ENCODE measurements at places on chromosomes 13 and 19. TPM values are rescaled to one million over a fixed set of nuclear protein-coding genes. Genes with fewer than 3 reads are reported as not detected.

GRCh38 chr13:43185226-43185625 is 161.8 kb downstream of the DNAJC15 start:
- DNase-seq, result no peak

DNA sequence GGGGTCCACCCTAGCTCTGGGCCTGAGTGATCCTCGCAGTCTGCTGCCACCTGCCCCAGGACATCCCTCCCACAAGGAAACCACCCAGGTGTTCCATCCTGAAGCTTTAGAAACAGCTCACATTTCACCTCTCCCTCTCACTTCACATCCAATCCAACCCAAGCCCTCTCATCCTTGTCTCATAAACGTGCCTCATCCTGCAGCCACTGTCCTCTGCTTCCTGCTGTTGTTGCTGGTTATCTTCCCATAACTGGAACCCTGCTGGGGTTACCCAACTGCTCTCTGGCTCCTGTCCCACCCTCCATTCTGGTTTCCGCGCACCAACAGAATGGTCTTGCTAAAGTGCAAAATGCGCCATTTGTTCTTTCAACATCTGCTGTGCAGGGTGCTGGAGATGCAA is 59.7 kb upstream of the MTIF3 start:
- no peak for DNase-seq

- peak; percentile 80 for DNase-seq
Observed at GRCh38 chr19:1017115-1017905, 3.6 kb downstream of the TMEM259 start.

- no peak for DNase-seq
Observed at GRCh38 chr13:45487604-45488003, 22.9 kb downstream of the COG3 start.

- DNase-seq, result no peak
Observed at GRCh38 chr13:94123557-94123956, 355.9 kb downstream of the DCT start.

DNA sequence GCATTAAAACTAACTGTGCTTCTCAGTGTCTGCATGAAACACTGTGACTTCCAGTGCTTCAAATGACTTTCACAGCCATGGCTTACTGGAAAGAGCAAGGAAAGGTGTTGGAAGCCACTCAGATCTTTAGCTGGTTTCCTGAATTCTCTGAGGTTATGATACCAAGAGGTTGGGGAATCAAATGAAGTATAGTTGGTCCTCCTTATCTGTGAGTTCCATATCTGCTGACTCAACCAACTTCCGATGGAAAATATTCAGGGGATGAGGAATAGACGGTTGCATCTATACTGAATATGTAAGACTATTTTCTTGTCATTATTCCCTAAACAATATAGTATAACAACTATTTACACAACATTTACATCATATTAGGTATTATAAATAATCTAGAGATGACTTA is 32.4 kb downstream of the EPSTI1 start:
- DNase-seq, result no peak

DNA sequence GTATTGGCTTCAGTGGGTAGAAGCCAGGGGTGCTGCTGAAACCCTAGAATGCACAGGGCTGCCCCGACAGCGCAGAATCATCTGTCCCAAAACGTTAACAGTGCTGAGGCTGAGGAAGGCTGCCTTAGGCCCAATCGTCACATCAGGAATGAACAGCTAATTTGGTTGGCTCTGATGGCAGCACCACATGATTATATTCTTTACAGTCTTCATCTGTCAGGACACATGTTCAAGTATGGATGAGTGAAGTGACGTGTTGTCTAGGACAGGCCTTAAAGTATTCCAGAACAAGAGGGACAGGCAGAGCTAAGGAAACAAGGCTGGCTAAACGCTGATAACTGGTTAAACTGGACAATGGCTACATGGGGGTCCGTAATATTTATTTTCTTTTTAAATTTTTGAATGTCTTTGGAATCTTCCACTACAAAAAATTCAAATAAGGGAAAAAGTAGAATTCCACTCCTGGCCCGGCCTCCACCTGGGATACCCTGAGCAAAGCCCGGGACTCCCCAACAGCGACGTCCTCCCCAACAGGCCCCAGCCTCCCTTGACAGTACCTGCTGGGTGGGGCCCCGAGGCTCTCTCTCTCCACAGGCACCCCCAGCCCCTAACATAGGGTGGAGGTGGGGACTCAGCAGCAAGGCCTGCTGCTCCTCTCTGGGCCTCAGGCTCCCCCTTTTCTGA is 14.8 kb upstream of the CCNP start:
- peak; percentile 10 for DNase-seq

DNA sequence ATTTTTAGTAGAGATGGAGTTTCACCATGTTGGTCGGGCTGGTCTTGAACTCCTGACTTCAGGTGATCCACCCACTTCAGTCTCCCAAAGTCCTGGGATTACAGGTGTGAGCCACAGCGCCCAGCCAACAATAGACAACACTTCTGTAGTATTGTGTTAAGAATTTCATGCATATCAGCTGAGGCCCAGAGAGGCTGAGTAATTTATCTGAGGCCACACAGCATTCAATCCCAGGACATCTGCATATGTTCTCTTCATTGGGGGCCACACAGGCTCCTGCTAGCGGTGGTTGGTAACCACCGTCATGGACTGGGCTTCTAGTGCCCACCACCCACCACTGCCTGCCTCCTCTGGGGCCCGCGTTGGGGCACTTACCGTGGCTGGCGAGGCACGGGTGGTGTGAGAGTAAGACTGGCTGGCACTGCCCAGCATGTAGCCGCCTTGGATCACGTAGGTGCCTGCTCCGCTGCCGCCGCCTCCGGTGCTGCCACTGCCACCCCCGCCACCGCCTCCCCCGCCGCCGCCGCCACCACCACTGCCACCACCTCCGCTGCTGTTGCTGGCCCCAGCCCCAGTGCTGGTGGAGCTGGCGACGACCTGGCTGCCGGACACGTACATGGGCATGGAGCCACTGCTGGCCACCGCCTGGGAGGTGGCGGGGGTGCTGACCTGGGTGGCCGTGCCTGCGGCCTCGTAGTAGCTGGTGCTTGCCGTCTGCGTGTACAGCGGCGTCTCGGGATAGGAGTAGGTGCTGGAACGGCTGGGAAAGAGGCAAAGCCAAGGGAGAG is 20.3 kb downstream of the DCAF15 start:
- peak; percentile 77 for DNase-seq

- DNase-seq, result no peak
Observed at GRCh38 chr13:80444240-80445015, 103.5 kb upstream of the SPRY2 start.

DNA sequence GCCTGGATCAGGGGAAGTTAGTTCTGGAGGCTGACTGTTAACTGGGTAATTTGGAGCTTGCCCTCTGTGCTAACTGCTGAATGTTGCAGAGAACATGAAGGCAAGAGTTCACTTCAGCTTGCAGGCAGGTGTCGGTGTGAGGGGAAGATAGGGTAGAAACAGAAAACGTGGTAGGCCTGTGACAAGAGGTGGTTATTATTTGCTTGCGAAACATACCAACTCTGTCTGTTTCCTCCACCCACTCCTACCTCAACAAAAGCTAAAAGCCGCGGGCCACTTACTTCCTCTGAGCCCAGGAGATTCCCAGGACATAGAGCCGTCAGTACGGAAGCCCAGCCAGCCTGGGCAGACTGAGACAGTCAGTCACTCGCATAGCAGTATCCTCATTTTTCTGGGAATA is 119.2 kb upstream of the ABCC4 start:
- DNase-seq, result no peak

- DNase-seq, result no peak
Observed at GRCh38 chr13:102536695-102537485, 59.9 kb upstream of the TPP2 start.

DNA sequence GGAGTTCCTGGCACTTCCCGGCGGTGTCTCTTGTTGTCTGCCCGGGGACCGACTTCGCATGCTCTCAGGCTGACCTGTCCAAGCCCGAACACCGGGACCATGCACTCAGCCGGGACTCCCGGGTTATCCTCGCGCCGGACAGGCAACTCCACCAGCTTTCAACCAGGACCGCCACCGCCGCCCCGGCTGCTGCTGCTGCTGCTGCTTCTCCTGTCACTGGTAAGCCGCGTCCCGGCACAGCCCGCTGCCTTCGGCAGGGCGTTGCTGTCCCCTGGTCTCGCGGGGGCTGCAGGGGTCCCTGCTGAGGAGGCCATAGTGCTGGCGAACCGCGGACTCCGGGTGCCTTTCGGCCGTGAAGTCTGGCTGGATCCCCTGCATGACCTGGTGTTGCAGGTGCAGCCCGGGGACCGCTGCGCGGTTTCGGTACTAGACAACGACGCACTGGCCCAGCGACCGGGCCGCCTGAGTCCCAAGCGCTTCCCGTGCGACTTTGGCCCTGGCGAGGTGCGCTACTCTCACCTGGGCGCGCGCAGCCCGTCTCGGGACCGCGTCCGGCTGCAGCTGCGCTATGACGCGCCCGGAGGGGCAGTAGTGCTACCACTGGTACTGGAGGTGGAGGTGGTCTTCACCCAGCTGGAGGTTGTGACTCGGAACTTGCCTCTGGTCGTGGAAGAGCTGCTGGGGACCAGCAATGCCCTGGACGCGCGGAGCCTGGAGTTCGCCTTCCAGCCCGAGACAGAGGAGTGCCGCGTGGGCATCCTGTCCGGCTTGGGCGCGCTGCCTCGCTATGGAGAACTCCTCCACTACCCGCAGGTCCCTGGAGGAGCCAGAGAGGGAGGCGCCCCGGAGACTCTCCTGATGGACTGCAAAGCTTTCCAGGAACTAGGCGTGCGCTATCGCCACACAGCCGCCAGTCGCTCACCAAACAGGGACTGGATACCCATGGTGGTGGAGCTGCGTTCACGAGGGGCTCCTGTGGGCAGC is 661 bp downstream of the FREM2 start:
- no peak for DNase-seq

GRCh38 chr13:48975101-48975855 is 434 bp upstream of the FNDC3A start:
- DNase-seq, result peak; percentile 40

- no peak for DNase-seq
Observed at GRCh38 chr13:23356368-23356767, 77.1 kb downstream of the SACS start.

DNA sequence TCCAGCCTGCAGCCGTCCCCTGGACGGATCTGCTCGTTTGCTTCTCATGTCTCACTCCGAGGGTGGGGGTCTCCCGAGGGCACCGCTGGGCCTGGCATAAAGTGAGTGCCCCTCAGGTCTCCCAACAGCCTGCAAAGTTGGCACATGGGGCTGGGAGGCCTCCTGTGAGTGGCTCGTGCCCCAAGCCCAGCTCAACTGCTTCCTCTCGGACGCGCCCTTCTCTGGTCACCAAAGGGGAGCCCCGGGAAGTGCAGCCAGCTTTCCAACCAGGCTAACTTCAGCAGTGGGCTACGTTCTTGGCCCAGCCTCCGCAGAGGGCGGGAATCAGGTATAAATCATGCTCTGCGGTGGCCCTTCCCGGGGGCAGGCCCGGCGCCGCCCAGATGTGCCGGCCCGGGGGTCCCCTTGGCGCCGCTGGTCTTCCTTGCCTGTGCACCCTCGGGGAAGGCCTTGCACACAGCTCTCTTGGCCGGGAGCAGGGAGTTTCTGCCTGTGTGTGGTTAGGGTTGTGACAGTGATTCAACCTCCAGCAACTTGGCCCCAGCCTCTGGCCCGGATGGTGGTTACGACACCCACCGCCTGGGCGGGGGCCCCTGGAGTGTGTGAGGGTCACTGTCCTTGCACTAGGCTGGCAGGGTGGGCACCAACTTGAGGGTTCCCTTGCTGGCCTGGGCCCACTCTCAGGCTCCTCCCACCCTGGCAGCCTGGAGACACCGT is 20.7 kb downstream of the CEBPG start:
- DNase-seq, result no peak

- no peak for DNase-seq
Observed at GRCh38 chr13:44759384-44760360, 183.5 kb upstream of the TSC22D1 start.

DNA sequence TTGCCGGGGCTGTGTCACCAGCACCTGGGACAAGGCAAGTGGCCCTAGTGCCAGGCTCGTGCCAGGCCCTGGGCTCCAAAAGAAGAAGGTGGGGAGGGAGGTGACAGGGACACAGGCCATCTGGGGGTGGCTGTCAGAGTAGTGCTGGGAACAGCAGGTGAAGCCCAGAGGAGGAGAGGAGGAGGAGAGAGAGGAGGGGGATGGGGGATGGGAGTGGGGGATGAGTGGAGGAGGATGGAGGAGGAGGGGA is 18.7 kb downstream of the LSM4 start:
- DNase-seq, result no peak

DNA sequence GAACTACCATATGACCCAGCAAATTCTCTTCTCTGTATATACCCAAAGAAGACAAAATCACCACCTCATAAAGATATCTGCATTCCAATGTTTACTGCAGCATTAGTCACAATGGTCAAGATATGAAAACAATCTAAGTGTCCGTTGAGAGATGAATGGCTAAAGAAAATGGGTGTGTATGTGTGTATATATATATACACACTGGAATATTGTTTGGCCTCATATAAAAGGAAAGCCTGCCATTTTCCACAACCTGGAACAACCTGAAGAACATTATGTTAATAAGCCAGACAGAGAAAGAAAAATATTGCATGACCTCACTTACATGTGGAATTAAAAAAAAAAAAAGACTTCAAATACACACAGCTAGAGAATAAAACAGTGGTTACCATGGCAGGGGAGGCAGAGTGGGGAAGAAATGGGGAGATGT is 29.5 kb upstream of the RBM26 start:
- no peak for DNase-seq

DNA sequence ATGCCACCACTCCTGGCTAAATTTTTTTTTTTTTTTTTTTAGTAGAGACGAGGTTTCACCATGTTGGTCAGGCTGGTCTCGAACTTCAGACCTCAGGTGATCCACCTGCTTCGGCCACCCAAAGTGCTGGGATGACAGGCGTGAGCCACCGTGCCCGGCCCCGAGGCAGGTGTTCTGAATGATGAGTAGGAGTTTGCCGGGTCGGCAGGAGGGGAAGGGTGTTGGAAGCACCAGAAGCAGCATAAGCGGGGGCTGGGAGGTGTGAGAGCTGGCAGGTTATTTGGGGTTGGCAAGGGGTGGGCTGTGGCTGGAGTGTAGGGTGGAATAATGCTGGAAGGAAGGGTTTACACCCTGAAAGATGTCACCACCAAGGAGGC is 1.8 kb downstream of the SPPL2B start:
- DNase-seq, result no peak

- DNase-seq, result no peak
Observed at GRCh38 chr19:15488489-15489226, 9.4 kb upstream of the PGLYRP2 start.

GRCh38 chr19:35696835-35697234 is 7.5 kb upstream of the ZBTB32 start:
- DNase-seq, result no peak

- DNase-seq, result no peak
Observed at GRCh38 chr13:79528759-79529191, 47.8 kb downstream of the NDFIP2 start.

- DNase-seq, result no peak
Observed at GRCh38 chr13:45875951-45876350, 24.4 kb upstream of the SIAH3 start.

Gene IGFL4
- total RNA-seq, result not detected

Gene IQCN
- total RNA-seq, result 5.8 TPM

Gene CLC
- not detected for total RNA-seq

Gene ZNF132
- 6.2 TPM for total RNA-seq

Gene ELANE
- total RNA-seq, result 1.3 TPM

Gene CEACAM4
- total RNA-seq, result 2.7 TPM

Gene OR1M1
- not detected for total RNA-seq

Gene INTS6
- 25.0 TPM for total RNA-seq

Gene CCDC61
- 17.3 TPM for total RNA-seq

Gene EXOC3L2
- total RNA-seq, result 3.3 TPM

Gene PSG6
- total RNA-seq, result not detected

Gene ZNF772
- 9.2 TPM for total RNA-seq

Gene LILRA5
- total RNA-seq, result 52.8 TPM

Data from left lung (tissue), 14 donors.